Activated CD4-positive, alpha-beta T cell treated with anti-CD3 and anti-CD28 coated beads for 4 hours (primary cell): ENCODE measurements at places on chromosomes 7 and 10.

- no peak for DNase-seq
Observed at GRCh38 chr10:34224639-34225038, 590.5 kb downstream of the PARD3 start.

DNA sequence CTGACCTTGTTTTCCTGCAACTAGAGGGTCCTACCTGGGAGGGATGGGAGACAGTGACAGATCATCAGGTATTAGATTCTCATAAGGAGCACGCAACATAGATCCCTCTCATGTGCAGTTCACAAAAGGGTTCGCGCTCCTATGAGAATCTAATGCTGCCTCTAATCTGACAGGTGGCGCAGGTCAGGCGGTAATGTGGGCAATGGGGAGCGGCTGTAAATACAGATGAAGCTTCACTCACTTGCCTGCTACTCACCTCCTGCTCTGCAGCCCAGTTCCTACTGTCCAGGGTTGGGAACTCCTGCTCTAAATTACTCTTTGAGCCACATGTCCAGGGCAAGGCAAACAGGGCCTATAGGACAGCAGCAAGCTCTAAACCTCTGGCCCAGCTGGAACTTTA, 46.2 kb downstream of the GFRA1 start:
- no peak for DNase-seq

- no peak for DNase-seq
Observed at GRCh38 chr7:137628216-137628615, 218.6 kb downstream of the DGKI start.

GRCh38 chr10:68106656-68107055, 2.6 kb upstream of the MYPN start:
- no peak for DNase-seq

DNA sequence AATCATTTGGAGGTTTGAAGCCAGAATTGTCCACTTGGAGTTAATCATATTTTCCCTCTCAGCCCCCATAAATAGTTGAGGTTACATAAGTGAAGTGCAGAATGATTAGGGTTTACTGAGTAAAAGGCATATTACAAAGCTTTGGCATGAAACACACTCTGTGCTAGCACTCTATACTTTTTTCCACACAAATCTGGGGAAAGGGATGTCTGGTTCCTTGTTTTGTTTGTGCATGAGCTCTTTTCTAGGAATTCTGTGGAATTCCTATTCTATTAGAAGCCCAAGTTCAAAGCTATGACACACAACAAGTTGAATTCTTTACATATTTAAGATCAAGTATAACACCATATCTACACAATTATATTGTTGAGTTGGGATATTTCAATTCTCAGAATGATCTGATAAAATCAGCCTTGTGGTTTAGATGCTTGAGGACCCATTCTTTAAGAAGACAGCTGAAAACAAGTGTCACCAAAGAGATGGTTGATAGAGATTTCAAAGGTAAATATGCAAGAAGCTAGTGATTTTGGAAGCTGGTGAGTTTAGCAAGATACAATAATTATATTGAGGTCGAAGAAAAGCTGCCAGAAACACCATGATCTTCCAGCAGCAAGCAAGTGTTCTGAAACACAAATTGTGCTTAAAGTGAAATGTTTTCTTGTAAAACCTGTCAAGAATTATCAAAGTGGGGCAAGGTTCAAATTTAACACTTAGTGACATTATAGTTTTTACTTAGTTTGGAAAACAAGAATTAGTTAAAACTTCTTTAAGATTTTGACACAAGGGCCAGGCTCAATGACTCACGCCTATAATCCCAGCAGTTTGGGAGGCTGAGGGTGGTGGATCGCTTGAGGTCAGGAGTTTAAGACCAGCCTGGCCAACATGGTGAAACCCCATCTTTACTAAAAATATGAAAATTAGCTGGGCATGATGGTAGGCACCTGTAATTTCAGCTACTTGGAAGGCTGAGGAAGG, 122.6 kb downstream of the INHBA start:
- DNase-seq = no peak

GRCh38 chr7:21326921-21327320, 101.0 kb upstream of the SP4 start:
- DNase-seq = no peak

DNA sequence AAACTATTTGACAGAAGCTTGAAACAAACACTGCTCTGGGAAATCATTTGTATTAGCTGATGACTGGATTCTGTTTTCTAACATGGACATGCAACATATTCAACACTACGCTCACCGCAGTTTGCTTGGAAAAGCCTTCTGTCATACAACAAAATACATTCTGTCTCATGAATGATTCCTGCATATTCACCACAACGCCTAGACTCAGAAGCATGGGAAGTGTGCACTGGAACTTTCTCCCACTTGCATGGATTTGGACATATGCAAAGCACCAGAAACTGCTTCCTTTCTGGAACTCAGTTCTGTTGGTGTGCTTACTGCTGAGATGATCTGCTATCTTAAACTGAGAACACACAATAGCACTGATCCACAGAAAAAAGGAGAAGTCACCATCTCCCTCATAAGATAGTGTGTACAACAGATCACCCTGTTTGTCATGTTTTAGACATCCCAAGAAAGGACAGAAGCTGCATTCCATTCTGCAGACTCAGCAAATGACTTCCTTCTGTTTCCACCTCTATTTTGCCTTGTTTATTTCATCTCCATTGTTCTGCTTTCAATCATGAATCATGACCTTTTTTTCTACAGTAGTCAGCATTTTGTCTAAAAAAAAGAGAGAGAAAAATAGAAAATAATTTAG, 115.8 kb downstream of the HTR7 start:
- no peak for DNase-seq

DNA sequence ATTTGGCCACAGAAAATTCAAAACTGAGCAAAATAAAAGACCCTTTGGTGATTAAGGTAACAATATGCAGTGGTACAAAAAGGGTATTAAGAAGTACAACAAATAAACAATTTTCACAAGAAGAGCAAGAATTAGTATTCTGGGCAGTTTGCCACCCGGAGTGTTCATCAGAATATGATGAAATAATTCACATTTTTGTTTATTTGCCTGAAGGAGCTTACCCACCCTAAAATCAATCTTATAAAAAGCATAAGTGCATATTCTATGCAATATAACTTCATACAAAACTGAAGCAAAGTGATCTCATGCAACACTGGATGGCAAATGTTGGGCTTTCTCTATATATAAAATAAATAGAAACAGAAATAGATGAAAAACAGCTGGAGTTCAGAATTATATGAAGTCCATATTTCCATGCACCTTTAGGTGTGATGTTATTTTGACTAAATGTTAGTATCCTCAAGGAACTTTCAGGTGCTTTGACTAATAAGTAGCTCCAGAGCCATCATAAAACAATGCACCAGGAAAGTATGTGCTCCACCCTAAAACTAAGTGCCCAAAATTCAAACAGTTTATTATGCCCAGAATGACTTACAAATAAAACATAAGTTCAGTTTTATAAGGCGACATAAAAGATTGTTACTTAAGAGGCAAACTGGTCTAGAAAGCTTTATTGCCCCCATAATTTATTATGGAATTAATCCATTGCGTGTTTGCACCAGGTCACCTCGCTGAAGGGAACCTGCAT, 474.3 kb downstream of the SEMA3D start:
- no peak for DNase-seq

DNA sequence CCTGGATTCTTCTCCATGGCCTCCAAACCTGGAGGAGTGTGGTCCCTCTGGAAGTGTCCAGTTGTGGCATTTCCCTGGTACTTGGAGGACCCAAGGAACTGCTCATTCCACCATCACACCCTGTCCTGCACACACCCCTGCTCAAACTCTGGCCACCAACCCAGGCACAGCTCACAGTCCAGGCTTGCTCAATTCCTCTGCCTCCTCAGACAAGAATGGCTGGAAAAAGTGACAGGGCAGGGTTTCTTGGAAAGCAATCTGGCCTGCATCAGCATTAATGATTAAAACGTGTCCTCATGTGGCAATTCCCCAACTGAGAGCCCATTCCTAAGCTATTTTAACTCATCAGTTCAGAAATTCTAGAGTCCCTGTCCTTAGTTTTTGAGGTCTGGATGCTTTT, 17.2 kb upstream of the TPST1 start:
- no peak for DNase-seq

DNA sequence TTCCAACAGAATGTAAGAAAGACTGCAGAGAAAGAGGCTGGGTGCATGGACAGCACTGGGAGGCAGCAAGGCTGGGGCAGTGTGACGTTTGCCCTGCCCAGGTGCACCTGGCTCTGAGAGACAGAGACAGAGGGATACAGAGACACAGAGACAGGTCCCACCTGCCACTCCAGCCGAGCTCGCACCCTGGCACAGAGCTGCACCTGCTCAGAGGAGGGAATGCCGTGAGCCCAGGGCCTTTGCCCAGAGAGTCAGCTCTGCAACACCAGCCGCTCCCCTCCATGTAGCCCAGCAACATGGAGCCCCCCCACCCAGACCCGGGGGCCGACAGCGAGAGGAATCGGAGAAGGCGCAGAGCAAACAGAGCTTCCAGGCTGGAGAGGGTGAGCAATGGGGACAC, 35.3 kb upstream of the PROSER2 start:
- DNase-seq = no peak

DNA sequence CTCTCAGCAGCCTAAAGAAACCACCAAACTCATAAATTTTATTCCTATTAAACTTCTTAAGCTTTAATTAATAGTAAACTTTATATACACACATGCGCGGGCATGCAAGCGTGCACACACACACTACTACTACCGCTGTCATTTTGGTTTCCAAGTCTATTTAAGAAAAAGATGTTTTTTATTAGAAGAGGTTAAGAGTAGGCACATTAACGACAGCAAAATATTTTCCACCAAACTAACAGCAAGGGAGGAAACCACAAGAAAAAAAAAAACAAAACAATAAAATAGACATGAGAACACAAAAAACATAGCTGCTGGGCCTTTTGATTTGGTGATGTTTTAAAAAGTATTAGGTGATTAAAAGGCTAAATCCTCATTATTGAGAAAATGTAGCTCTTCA, 28.6 kb downstream of the RTKN2 start:
- DNase-seq = no peak

- DNase-seq = no peak
Observed at GRCh38 chr7:2947058-2947780, 96.4 kb downstream of the CARD11 start.

- DNase-seq = no peak
Observed at GRCh38 chr7:125316466-125316865, 386.8 kb upstream of the POT1 start.

- DNase-seq = no peak
Observed at GRCh38 chr7:2253525-2254244, 11.7 kb downstream of the NUDT1 start.

GRCh38 chr10:129942936-129943715, 20.9 kb downstream of the EBF3 start:
- no peak for DNase-seq

- peak; percentile 27 for DNase-seq
Observed at GRCh38 chr7:45026984-45027773, 27.2 kb downstream of the CCM2 start.

GRCh38 chr10:132555648-132556575, 18.3 kb downstream of the INPP5A start:
- no peak for DNase-seq

GRCh38 chr10:82618007-82618406, 743.0 kb downstream of the NRG3 start:
- no peak for DNase-seq

- DNase-seq = no peak
Observed at GRCh38 chr7:98418271-98418635, 17.4 kb upstream of the BAIAP2L1 start.

DNA sequence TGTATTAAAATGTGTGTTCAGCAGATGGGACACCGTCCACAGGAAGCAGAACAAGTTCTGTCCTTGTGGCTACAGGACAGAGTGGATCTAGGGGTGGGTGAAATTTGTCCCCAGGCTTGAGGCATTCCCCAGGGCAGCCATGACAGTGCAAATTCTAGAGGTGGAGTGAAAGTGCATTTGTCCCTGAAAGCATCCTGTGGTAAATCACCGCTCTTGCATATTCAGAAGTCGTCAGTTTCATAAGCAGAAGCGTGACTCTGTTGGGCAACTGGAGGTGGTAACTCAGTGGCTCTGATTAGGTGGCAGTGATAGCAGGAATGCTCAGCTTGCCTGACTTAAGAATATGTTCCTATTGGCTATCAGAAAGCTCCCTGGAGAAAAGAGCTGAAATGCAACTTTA, 96.6 kb downstream of the SNX10 start:
- no peak for DNase-seq

DNA sequence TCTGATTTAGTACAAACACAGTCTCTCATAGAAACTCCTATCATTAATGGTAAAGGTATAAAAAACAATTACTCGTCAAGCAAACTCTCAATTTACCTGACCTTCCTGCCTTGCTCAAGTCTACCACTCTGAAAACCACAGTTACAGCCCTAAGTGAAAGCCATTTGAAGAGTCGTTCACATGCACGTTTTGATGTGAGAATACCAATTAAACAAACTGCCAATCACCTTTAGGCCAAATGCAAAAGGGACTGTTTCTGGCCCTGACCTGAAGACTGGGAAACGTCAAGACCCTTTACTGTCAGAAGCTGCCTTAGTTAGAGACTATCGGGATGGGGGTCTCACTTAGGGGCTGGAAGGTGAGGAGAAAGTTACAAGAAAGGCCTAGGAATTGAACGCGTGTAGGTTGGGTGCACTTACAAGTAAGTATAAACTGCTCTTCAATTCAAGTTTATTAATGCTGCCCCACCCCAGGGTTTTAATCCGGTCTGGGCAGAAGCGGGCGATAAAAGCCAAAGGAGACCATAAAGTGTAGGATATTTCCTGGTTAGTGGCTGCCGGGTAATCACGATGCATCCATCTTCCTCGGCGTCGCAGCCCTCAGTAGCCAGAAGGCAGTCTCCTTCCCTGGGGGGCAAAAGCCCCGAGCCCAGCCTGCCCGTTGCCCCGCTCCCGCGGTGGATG, 935 bp downstream of the TM9SF3 start:
- peak; percentile 3 for DNase-seq

- no peak for DNase-seq
Observed at GRCh38 chr7:95951531-95951930, 179.2 kb downstream of the DYNC1I1 start.

DNA sequence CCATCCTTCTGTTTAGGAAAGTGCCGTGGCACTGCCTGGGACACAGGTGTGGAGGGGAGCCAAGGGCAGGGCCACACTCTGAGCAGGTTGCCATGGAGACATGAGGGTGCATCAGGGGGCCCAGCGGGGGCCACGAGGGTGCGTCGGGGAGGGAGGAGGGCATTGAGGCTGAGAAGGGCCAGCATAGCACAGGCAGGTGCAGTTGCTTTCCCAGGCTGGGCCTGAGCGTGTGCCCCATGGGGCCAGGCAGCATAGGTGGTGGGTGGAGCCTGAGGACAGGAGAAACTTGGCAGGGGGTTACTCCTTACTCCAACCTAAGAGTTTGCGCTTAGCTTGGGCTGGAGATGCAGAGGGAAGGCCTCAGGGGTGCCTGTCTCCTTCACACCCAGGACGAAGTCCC, 15.2 kb downstream of the YKT6 start:
- no peak for DNase-seq

GRCh38 chr7:143381427-143382125, 431 bp downstream of the ZYX start:
- no peak for DNase-seq

GRCh38 chr7:105014693-105015389, 836 bp downstream of the KMT2E start:
- DNase-seq = peak; percentile 43
